NCI-H1930 (cell line): ENCODE measurements at places on chromosomes 2 and 18.

DNA sequence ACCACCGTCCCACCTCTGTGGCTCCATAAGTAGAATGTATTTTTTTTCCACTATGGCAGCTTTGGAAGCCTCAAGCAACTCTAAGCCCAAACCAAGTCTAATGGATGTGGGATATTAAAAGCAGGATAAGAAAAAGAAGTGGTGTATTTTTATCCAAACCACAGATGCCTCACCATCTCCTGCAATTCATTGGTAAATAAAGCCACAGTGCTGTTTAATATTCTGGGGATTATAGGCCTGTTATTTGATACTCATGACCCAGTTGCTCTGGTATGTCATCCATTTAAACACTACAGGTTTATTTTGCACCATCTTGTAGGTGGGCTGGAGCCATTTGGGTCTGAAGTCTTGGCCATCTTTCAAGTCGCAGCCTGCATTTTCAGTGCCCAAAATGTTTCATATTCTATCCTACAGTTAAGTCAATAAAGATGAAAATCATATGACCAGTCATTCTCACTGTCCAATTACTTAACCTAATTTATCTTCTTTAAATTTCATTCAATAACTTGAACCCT, 279.5 kb upstream of the EPHA4 start:
- no peak for DNase-seq

DNA sequence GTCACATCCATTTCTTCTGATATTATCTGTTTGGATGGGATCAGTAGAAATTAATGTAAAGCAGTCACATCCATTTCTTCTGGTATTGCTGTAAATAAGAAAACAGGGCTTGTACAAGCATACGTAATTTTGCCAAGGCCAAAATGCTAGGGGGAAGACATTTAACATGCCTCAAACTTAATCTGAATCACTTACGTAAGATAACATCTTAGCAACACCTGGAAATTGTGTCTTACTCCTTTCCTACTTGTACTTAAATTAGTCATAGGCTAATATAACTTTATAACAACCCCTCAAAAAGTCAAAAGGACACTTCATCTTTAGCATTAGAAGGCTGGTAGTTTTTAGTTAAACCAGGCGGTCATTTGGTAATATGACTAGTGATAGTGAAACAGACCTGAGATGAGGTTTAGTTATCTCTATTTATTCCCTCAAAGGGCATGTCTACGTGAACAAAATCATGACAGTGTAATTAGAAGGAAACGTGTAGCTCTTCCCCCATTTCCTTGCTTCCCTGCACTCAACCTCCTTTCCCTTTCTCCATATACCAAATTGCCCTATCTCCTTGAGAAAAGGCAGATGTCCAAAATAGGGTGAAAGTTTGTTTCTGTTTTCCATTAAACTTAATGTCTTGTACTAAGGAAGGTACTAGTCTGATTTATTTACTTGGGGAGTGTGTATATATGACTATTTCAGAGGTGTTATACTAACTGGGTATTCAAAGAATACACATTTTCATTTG, 99.3 kb upstream of the FZD5 start:
- DNase-seq, result no peak

GRCh38 chr2:26095758-26096157, 61.9 kb downstream of the RAB10 start:
- DNase-seq, result no peak

- DNase-seq, result no peak
Observed at GRCh38 chr2:238339395-238339780, 19.1 kb downstream of the TRAF3IP1 start.

- DNase-seq, result no peak
Observed at GRCh38 chr2:62744603-62745002, 39.1 kb downstream of the EHBP1 start.

DNA sequence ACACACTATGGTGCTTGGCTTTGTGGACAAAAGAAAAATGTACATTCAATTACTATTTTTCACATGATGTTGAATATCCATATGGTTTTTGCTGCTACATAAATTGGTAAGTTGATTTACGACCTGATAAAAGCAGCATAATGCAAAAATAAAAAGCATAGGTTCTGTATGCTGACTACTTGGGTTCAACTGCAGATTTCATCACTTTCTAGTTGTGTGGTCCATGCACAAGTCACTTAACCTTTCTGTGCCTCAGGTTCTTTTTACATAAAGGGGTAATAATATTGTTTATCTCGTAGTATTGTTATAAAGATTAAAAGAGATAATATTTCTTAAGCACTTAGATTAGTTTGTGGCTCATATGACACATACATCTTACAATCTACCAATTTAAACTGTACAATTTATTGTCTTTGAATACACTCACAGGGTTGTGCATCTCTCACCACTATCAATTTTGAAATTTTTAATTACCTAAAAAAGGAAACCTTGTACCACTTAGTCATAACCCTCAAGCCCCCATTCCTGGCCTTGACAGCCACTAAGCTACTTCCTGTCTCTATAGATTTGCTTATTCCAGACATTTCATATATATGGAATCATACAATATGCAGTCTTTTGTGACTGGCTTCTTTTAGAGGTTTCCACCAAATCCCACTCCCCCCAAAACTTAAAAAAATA, 1443.9 kb downstream of the SUCLG1 start:
- no peak for DNase-seq

DNA sequence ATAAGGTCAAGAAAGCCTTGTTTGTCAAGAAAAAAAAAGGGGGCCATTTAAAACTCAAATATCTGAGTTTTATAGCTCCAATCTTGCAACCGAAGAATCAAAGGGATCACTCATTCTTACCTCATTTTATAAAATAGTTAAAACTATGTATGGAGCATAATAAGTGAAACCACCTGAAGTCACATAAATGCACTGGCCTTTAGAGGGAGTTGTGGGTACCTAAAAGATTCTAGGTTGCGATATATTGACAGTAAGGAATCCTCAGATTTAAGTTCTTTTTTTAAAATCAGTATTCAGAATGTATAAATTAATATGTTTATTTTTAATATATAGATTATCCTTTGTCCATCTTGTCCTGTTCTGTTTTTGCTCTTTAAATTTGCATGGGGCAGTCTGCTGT, 3.4 kb downstream of the ARHGAP28 start:
- no peak for DNase-seq

DNA sequence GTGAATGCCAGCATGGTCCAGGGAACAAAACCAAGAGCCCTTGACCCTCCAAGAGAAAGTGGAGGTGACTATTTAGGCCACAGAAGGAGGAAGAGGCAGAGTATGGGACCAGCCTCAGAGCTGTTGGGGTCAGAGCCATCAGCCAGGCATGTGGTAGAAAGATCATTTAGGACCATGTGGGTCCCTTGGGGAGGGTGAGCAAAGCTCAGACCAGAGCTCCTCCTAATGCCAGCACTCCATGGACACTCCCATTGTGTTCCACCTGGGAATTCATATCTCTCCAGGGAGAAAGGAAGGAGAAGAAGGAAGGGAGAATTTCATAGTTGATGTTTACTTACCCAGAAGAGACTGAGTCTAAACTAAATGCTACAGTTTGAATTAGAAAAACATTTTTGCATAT, 73.2 kb downstream of the CYBRD1 start:
- DNase-seq, result no peak

GRCh38 chr2:175950512-175950911, 51.6 kb downstream of the LNPK start:
- no peak for DNase-seq

DNA sequence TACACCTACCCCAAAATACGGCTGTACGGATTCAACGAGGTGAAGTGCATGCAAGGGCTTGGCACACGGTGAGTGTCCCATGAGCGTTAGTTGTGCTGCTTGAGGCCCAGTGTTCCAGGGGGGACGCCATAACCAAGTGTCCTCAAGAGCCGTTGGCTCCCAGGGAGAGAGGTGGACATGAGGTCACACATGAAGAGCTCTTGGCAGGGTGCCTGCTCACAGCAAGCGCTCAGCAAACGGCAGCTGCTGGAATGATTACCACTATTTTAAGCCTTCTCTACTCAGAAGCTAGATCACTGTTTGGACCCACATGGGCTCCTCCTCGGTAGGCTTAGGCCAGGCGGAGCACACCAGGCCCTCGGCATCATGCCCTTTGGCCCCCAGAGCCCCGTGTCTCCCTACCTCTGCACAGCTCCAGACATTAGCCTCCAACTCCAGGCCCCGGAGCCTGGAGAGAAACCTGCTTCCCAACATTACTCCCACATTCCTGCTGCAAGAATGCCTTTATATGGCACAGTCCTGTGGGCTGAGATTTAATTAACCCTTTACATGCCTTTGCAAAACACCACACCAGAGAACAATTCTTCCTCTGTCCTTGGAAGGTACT, 68.4 kb upstream of the PPP1CB start:
- DNase-seq, result no peak

- DNase-seq, result no peak
Observed at GRCh38 chr2:128813352-128814034, 494.8 kb upstream of the HS6ST1 start.

DNA sequence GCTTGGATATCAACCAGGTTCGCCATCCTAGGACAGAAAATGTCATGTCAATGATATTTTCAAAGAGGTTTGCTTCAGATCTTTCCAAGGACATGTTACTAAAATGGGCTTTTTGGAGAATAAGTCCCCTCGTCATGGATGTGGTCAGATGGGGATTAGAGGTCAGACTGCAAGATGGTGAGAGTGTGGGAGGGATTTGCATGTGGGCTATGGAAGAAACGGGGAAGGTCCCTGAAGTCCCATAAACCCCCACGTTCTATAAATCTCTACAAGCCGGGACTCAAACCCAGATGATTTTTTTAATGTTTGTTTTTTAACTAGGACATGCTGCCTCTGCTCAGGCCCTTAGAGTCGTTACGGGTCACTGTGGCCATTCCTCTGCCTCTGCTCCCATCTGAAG, 37.7 kb upstream of the IGFBP5 start:
- no peak for DNase-seq

DNA sequence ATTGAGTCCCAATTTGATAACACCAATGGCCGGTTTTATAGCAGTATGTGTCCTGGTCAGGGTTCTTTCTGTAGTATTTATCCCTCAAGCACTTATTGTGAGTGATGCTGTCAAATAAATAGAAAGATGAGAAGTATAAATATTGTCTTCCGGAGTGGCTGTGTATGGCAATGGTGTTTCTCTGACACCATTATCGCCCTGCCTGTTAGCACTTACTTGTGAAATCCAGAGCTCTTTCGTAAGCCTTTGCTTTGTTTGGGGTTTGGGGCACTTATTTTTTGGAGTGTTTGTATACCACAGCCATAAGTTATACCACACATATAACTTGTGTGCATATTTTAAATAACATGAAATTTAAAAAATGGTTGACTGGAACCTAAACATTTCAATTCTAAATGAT, 29.3 kb downstream of the CD8B2 start:
- no peak for DNase-seq

DNA sequence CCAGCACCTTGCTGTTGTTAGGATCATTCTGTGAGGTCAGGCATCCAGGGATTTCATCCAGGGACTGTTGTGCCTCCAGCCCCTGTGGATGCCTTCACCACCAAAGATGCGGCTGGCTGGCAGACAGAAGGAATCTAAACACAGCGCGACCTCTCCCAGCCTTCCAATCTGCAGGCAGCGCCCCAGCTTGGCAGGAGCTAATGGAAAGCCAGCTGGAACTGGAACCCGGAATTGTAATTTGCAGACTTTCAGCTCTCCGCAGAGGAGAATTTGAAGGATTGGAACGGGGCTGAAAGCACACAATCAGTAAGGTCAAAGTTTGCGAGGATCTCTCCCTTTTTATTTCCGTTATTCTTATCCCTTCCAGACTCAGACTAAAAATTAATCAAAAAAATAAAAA, 127.8 kb downstream of the TRIB2 start:
- no peak for DNase-seq

DNA sequence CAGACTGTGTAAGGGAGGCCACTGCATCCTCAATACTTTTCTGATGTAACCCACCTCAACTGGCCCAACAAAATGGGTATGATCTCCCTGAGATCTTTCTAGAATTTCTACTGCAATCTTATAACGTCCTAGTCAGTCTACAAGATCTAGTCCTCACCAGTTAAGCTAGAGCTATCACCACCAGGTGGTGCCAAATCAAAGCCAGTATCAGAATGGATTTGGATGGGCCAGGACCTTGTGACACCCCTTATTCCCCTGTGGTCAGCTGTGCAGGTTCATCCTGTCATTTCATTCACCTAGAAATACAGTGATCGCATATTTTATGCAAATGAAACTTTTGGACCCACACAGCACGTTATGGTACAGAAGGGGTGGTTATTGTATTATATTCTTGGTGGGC, 90.3 kb downstream of the OLA1 start:
- DNase-seq, result peak; percentile 20

GRCh38 chr2:108073415-108074072, 87.2 kb downstream of the SLC5A7 start:
- DNase-seq, result no peak

GRCh38 chr2:4174796-4175195, 471.4 kb downstream of the DCDC2C start:
- DNase-seq, result no peak

GRCh38 chr2:222569826-222570225, 86.1 kb downstream of the FARSB start:
- DNase-seq, result no peak

- DNase-seq, result peak; percentile 15
Observed at GRCh38 chr18:34661464-34662087, 48.5 kb upstream of the DTNA start.

DNA sequence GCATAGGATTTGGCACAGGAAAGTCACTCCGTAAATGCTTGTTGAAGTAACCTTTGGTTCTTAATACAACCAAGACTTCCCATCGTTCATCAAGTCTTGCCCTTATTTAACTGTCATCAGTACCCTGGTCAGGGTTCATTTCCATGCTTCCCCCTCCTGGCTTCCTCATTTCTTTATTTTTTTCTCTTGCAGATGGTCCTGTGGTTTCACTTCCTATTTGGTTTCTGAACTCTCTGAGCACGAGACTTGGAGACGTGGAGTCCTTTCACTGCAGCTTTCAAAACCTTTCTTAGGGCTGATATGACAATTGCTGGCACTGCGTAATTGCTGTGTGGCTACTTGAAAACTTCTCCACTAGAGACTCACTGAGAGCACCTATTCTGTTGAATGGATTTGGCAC, 59.9 kb upstream of the PID1 start:
- DNase-seq, result no peak

DNA sequence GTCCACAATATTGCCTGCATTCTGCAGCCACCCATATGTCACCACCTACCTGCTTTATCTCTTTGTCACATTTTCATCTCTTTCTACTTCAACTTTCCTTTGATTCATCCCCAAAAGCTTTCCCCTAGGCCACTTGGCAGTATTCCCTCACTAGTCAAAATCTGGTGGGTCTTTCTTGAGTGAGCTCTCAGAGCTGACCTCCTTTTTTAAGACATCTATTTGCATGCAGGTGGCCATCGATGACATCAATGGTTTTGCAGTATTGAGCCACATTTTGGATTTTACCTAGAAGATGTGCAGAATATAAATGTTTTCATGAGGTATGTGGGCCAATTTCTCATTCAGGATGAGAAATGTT, 133.4 kb upstream of the REG3A start:
- DNase-seq, result no peak

DNA sequence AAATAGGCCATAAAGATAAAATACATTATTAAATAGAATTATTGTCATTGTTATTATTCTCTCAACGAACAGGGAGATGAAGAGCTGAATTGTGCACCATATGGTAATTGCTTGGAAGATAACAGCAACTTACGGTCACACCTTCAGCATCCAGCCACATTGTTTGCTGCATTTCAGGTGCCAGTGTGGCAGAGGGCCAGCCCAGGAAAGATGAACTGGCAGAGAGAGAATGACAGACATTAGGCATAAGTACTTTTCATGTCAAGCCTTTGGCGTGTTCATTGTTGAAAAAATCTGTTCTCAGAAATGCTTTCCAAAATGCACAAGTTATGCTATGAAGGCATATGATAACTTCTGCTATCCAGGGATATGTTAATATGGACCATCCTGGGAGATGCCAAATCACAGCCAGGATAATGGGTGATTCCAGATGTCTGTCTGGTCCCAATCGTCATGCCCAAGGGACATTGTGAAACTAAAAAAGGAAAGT, 748.6 kb upstream of the PIK3C3 start:
- DNase-seq, result no peak
